H1 (cell line): ENCODE measurements at places on chromosomes 11 and 22.

DNA sequence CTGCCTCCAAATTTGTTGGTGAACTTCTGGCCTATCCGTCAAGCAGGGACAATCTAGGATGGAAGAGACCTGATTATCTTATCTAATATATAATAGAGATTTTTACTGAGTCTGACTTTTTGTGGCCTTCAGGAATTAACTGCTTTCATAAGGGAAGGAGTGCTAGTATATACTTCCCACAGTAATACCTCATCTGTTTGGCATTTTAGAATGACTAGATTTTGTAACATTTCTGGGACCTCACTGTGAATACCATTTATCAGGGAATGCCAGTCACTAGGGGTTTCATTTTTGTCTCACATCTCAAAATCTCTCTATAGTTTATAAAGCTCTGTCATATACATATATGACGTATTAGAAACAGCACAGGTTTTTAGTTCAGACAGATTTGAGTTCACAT lies 114.3 kb downstream of the INSC start:
- no peak overlapping the region for H3K4me3 ChIP-seq
- no peak overlapping the region for H3K27ac ChIP-seq
- H3K27me3 ChIP-seq = peaks cover 1% of the 10 kb centered on the region
- no peaks in the 10 kb centered on the region for H3K4me1 ChIP-seq
- DNase-seq = no peak
- no peaks in the 10 kb centered on the region for H3K36me3 ChIP-seq

GRCh38 chr11:11065396-11065795 lies 207.5 kb upstream of the ZBED5 start:
- no peaks in the 10 kb centered on the region for H3K36me3 ChIP-seq
- H3K4me1 ChIP-seq = peaks cover 8% of the 10 kb centered on the region
- no peak for DNase-seq
- no peaks in the 10 kb centered on the region for H3K27me3 ChIP-seq
- H3K4me3 ChIP-seq = 0 out of 2 replicates have a peak overlapping the region, but pooled peaks have one; percentile 14

- H3K27ac ChIP-seq = no peak overlapping the region
- H3K36me3 ChIP-seq = no peaks in the 10 kb centered on the region
- no peaks in the 10 kb centered on the region for H3K27me3 ChIP-seq
- H3K4me1 ChIP-seq = peaks cover 10% of the 10 kb centered on the region
- H3K4me3 ChIP-seq = peak overlapping the region; percentile 33
- peak; percentile 88 for DNase-seq
Observed at GRCh38 chr11:121654843-121655536, 202.2 kb upstream of the SORL1-AS1 start.

DNA sequence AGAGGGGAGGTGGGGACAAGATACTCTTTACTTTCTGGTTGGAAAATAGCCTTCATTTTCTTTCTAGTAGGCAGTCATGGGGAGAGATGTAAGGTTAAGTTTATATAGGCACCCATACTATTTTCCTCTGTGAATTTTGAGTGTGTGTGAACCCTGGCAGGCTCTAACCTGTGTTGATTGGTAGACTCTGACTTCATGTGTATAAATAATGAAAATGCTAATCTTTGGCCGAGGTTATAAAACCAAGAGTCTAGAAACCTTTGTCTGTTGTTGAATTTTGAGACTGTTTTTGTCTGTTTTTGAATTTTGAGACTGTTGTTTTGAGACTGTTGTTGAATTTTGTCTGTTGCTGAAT lies 14.0 kb downstream of the TRIM44 start:
- no peak overlapping the region for H3K4me3 ChIP-seq
- peaks cover 1% of the 10 kb centered on the region for H3K27me3 ChIP-seq
- no peaks in the 10 kb centered on the region for H3K36me3 ChIP-seq
- H3K27ac ChIP-seq = no peak overlapping the region
- DNase-seq = no peak

- H3K36me3 ChIP-seq = no peaks in the 10 kb centered on the region
- H3K4me3 ChIP-seq = no peak overlapping the region
- peak; percentile 27 for DNase-seq
- H3K4me1 ChIP-seq = no peaks in the 10 kb centered on the region
- H3K27ac ChIP-seq = no peak overlapping the region
Observed at GRCh38 chr11:134541951-134542350, 129.9 kb upstream of the B3GAT1 start.

GRCh38 chr11:129819237-129819636 lies 3.6 kb downstream of the TMEM45B start:
- no peaks in the 10 kb centered on the region for H3K4me1 ChIP-seq
- H3K36me3 ChIP-seq = no peaks in the 10 kb centered on the region
- no peak for DNase-seq
- H3K27me3 ChIP-seq = peaks cover 32% of the 10 kb centered on the region
- H3K4me3 ChIP-seq = no peak overlapping the region
